ENCODE measurements at places on chromosomes 2 and 18. TPM values are rescaled to one million over a fixed set of nuclear protein-coding genes. Genes with fewer than 3 reads are reported as not detected.

Gene DCDC2C
- not detected for total RNA-seq

Gene CYS1
- 1.5 TPM for total RNA-seq

Gene ZSWIM2
- total RNA-seq = not detected

Gene CREG2
- total RNA-seq = 8.8 TPM

Gene GCC2
- 13.8 TPM for total RNA-seq

Gene SP100
- 27.6 TPM for total RNA-seq

Gene CCDC178
- not detected for total RNA-seq

Gene GALR1
- total RNA-seq = not detected

Gene CPO
- total RNA-seq = not detected

Gene RSAD2
- 0.15 TPM for total RNA-seq

Gene ALPP
- total RNA-seq = 12.1 TPM

Gene NXPH2
- not detected for total RNA-seq

Gene HRH4
- total RNA-seq = not detected

Gene UPP2
- not detected for total RNA-seq

Gene GPC1
- 225 TPM for total RNA-seq

Gene CAD
- 56.9 TPM for total RNA-seq

Gene OTOS
- total RNA-seq = not detected

Gene GALNT5
- total RNA-seq = 1.9 TPM

Gene TTN
- 0.01 TPM for total RNA-seq

Gene TUBA4B
- 0.20 TPM for total RNA-seq

Gene LRRC30
- not detected for total RNA-seq

Gene TSPYL6
- total RNA-seq = not detected

Gene ITPRIPL1
- not detected for total RNA-seq

Gene AQP12A
- total RNA-seq = not detected

Gene MAPRE3
- 11.1 TPM for total RNA-seq

Gene GPR155
- 0.44 TPM for total RNA-seq

Gene REG3G
- not detected for total RNA-seq

Gene DYSF
- 0.56 TPM for total RNA-seq

Gene RNF149
- total RNA-seq = 40.0 TPM

Gene MDH1B
- total RNA-seq = 1.6 TPM

Gene VWA3B
- not detected for total RNA-seq

Gene CFC1
- 0.09 TPM for total RNA-seq

Gene KCNG2
- 0.07 TPM for total RNA-seq

Gene ACMSD
- total RNA-seq = not detected

Gene ABCA12
- total RNA-seq = 0.23 TPM

Gene CTAGE1
- not detected for total RNA-seq

Gene SP9
- 1.9 TPM for total RNA-seq

Gene SMYD1
- not detected for total RNA-seq

Gene ARHGEF33
- total RNA-seq = 0.02 TPM

Gene SATB2
- 2.9 TPM for total RNA-seq

Gene GCG
- not detected for total RNA-seq

Gene BBS5
- total RNA-seq = 5.4 TPM

Gene FAM117B
- 1.7 TPM for total RNA-seq

Gene SGPP2
- 0.56 TPM for total RNA-seq

Gene PHLPP1
- total RNA-seq = 8.0 TPM

Gene MROH2A
- total RNA-seq = 0.12 TPM

Gene ASB18
- not detected for total RNA-seq

Gene STPG4
- total RNA-seq = not detected

Gene CROCC2
- not detected for total RNA-seq

Gene STK36
- total RNA-seq = 9.9 TPM

Gene ABCG8
- total RNA-seq = not detected

Data from A549 treated with Hydrocortisone at 1 μM for 4 hours (cell line).